ENCODE measurements at places on chromosomes 2 and 18.
A peak's percentile ranks its signal among the peaks of the same experiment; 100 is the strongest.

GRCh38 chr2:178163395-178163794 is 30.9 kb upstream of the OSBPL6 start:
- no peak for DNase-seq

DNA sequence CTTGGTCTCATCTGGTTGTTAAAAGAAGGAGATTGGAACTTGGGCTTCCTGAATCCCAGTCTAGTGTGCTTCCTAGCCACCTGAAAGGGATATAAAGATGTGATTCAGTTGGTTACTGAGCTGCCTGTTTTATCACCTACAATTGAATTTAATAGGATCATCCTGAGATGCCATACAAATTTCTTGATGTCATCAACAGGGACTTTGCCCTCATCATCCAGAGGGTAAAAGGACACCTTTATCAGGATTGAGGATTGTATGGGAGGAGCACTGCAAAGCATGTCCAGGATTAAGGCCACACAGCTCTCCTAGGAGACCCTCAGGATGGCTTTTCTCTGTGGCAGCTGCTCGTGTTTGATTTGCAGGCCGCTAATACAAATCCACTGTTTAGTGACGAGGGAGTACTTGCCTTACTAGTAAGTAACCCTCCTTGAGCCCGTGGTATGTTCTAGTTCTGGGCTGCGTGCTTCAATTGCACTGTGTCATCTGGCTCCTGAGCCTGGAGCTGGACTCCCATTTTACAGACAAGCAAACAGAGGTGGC is 28.6 kb downstream of the SH3RF3 start:
- no peak for DNase-seq

DNA sequence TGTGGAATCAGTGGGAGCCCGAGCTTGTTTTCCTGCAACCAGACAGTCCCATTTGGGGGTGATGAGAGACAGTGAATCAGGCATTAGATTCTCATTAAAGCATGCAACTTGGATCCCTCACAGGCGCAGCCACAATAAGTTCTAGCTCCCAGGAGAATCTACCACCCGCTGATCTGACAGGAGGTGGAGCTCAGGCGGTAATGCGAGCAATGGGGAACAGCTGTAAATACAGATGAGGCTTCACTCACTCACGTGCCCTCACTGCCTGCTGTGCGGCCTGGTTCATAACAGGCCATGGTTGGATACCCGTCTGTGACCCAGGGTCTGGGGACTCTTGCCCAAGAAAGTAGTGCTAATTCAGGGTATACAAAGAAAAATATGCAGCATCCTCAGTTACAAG is 144.8 kb upstream of the RGPD4 start:
- no peak for DNase-seq

DNA sequence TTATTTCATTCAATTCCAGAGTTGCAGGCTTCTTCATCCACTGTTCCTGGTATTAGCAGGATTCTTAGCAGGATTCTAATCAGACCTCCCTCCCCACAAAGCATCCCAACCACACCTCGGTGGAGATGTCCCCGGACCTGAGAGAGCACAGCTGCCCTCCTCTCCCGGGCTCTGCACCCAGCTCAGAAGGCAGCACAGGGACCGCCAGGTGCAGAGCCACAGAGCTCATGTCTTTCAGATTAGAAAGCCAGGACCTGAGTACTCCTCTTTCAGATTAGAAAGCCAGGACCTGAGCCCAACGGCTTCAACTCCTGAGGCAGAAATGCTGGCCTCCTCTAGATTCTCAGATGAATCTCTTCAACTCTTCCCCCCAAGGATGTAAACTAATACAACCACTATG is 152.3 kb downstream of the MYO5B start:
- no peak for DNase-seq

GRCh38 chr2:128236491-128237035 is 82.1 kb downstream of the HS6ST1 start:
- no peak for DNase-seq

DNA sequence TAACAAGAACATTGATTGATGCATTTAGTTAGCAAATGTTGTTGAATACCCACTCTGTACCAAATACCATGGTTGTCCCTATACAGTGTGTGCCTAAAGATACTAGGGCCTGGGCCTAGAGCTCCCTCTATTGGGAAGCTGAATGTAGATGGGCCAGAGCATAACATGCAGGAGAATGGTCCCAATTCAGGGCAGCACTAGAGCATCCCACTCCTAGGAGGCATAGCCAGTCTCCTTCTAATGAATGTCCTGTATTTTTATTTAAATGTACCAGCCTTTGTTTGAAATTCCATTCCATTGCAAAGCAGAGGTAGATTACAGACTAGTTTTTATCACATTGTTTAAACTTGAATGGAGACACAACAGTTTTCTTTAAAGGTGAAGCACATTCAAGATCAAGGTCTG is 90.6 kb downstream of the FEZ2 start:
- peak; percentile 40 for DNase-seq

DNA sequence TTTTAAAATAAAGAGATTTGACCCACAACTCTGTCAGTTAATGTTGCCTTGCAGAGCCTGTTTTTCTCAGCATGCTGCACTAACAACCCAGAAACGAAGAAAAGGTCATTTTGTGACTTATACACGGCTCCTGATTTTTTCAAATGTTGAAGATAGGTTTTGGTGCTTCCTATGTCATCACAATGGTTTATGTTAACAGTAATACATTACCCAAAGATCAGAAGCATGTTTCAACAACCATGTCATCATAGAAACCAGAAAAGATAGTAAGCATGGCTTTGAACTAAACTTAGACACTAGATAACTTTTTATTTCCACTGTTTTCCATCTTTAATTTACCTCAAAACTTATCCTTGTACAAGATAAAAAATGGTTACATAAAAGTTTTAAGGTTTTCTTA is 10.1 kb downstream of the BAZ2B start:
- no peak for DNase-seq

DNA sequence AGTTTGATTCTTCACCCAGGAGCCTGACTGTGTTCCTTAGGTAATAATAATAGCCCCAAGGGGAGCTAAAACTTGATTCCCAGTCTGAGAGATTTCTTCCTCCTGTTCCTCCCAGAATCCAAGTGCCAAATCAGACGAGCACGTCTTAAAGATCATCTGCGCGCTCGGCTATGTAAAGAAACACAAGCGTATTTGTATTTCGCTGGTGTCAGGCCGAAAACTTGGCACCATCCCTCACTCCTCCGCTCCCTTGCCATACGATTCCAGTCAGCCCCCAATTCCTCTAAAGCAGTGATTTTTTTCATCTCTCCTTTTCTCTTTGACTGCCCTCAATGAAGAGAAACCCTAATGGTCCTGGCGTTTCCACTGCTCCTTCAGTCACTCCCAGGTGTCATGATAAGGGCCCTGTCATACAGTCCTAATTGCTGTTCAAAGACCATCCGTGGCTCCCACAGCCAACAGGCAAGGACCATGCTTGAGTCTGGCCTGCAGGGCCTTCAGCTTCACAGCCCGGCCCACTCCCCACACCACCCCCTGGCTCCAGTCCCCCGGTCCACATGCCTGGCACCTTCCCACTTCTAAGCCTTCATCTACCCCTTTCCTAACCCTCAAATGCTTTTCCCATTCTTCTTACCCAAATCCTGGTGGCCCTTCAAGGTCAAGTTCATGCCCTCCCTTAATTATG is 130.8 kb upstream of the ID2 start:
- DNase-seq, result peak; percentile 1

DNA sequence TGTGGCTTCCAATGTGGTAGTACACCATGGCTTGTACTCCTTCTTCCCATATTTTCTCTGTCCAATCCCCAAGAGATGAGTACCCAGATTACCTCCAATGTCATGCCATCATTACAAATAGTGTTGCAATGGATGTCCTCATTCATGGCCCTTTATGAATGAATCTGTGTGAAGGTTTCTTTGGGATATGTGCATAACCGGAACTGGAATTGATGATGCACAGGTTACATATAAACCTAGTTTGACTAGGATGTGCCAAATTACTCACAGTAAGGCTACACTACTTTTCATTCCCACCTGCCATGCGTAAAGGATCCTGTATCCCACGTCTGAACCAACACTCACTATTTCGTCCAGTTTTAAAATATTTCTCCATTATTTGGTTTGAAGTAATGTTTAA is 173.9 kb upstream of the CXCR4 start:
- DNase-seq, result no peak

- DNase-seq, result no peak
Measured at GRCh38 chr18:76687304-76687962, 134.9 kb upstream of the ZNF236 start.

DNA sequence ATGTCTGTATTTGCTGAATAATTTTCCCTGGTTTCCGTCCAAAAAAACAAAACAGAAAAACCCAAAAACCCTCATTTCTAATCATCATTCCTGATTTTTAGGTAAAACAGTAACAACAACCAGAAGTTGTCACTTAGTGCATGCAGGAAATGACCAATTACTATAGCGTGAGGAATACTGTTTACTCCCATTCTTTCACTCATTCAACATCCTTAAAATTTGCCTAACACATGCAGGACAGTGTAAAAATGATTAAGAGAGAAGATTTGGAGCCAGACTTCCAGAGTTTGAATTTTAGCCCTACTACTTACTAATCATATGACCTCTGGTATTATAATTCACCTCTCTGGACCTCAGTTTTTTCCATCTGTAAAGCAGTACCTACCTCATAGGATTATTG is 83.1 kb downstream of the FIGN start:
- DNase-seq, result no peak

- no peak for DNase-seq
Measured at GRCh38 chr2:67237288-67237687, 159.8 kb upstream of the ETAA1 start.
